Activated CD4-positive, alpha-beta T cell treated with anti-CD3 and anti-CD28 coated beads for 1 hour (primary cell): ENCODE measurements at places on chromosomes 6 and 20.

- DNase-seq: no peak
Observed at GRCh38 chr20:40583636-40584035, 105.4 kb downstream of the MAFB start.

- DNase-seq: no peak
Observed at GRCh38 chr6:134964451-134965203, 14.7 kb upstream of the ALDH8A1 start.

DNA sequence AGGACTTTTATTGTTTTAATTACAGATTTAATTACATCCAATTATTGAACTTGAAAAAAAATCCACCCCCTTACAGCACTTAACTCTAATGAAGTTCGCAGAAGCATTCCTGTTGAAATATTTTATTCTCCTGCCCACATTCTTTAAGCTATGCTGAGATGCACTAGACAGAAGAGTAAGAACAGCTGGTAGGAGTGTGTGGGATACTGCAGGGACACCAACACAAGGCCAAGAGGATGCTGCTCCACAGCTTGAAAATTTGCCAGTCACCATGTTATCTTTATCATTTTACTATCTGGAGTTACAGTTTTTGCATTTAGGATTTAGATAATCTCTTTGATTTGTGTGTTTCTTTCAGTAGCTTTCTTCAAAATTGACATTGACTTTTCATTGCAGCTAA, 180.7 kb downstream of the EPHA7 start:
- DNase-seq: no peak

- DNase-seq: no peak
Observed at GRCh38 chr20:51665543-51666118, 102.6 kb downstream of the ATP9A start.
